ENCODE measurements at places on chromosomes 5 and 9.

GRCh38 chr9:35484406-35484805 lies 5.5 kb upstream of the RUSC2 start:
- no peak for DNase-seq

DNA sequence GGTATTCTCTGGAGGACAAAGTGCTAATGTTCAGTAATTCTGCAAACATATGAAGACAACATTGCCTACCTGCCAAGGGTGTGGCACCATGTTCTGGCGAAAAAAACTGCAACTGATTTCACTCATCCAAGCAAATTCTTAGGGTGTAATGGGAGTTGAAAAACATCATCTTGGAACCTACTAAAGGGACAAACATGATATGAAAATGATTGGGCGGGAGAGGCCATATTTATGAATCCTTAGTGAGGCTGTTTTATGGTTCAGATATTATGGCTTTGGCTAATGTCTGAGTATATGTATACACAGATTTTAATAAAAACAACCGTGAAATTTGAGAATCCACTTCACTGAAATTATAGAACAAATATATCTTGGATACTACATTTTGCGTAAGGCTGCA lies 225.7 kb downstream of the ARL15 start:
- DNase-seq, result no peak

DNA sequence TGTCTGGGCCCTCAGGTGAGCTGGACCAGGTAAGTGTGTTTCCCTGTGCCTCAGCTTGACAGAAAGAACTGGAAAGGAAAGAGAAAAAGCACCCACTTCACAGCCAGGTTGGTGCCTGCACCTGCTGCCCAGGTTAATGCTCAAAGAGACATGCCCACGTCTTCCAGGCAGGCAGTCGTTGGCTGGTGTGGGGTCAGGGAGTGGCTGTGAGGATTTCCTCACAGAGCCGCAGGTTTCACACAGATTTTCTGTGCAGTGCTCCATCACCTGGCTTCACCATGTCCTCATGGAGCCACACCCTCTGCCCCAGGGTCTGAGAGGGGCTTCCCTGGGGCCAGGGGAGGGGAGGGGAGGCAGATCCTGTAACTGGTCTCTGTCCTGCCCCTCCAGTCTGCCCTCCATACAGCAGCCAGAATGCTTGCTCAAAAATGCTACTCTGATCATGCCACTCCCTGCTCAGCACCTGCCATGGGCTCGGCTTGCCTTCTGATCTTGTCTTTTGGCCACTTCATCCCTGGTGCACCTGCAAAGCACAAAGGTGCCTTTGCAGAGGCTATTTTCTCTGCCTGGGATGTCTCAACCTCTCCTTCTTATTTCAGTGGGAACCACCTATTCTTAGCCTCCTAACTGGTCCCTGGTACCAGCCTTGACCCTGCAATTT lies 82.5 kb upstream of the UBTD2 start:
- no peak for DNase-seq

DNA sequence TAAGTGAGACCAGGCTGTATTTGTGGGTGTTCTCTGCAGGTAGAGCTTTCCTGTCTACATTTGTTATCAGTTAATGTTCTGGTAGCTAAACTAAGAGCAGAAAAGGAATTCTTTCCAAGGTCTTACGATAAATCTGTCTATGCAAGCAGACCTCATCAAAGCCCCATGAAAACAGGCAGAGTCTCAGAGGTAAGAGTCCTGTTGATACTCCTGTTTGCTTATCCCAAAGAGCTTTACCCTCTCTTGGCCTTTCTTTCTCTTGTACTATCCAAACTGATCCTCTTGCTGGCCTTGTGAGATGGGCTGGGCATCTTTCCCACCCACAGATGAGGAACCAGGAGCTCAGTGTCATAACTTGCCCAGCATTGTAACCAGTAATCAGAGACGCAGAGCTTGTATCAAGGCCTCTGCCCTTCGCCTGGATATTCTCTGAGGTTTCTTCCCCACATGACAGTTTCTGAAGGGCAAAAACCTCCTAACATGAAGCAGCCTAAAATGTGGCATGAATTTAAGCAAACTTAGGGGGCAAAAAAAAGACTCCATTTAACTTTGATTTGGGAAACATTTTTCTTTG lies 33.5 kb downstream of the PRKACG start:
- no peak for DNase-seq

GRCh38 chr9:114908805-114909448 lies 21.5 kb downstream of the TNFSF8 start:
- no peak for DNase-seq

- DNase-seq, result no peak
These were observed 72.3 kb downstream of the RAPGEF1 start for GRCh38 chr9:131667576-131667975.

GRCh38 chr5:6471252-6471651 lies 22.6 kb downstream of the UBE2QL1 start:
- no peak for DNase-seq

DNA sequence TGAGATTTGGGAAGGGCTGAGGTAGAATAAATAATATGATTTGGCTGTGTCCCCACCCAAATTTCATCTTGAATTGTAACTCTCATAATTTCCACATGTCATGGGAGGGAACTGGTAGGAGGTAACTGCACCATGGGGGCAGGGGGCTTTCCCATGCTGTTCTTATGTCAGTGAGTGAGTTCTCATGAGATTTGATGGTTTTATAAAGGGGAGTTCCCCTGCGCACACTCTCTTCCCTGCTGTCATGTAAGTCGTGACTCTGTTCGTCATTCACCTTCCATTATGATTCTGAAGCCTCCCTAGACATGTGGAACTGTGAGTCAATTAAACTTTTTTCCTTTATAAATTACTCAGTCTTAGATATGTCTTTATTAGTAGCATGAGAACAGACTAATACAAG lies 115.5 kb upstream of the STARD4 start:
- no peak for DNase-seq

DNA sequence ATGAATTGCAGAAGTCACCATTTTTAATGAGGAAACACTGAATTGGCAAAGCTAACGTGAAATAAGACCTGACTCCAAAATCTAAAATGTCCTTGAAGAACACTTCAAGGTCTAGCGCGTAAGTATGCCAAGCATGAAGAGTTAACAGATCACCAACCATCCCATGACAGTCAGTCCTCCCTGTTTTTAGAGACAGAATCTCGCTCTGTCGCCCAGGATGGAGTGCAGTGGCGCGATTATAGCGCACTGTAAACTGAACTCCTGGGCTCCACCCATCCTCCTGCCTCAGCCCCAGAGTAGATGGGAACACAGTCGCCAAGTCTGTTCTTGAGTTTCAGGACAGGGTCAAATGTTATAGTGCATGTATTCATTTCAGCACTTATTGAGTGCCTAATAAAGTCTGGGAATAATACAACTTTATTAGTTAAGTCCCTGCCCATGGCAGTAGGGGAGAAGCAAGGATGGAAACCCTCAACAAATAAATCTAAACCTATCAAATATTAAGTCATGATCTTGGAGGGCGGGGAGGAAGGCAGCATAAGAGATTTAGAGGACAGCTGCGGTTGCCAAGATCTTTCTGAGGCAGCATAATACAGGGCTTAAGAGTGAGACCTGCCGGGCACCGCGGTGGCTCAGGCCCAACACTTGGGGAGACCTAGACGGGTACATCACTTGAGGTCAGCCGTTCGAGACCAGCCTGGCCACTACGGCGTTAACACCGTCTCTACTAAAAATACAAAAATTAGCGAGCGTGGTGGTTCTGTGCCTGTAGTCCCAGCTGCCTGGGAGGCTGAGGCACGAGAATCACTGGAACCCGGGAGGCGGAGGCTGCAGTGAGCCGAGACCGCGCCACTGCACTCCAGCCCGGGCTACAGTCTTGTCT lies 1.1 kb downstream of the ATPSCKMT start:
- DNase-seq, result no peak

GRCh38 chr5:58156973-58157701 lies 302.7 kb downstream of the PLK2 start:
- no peak for DNase-seq

DNA sequence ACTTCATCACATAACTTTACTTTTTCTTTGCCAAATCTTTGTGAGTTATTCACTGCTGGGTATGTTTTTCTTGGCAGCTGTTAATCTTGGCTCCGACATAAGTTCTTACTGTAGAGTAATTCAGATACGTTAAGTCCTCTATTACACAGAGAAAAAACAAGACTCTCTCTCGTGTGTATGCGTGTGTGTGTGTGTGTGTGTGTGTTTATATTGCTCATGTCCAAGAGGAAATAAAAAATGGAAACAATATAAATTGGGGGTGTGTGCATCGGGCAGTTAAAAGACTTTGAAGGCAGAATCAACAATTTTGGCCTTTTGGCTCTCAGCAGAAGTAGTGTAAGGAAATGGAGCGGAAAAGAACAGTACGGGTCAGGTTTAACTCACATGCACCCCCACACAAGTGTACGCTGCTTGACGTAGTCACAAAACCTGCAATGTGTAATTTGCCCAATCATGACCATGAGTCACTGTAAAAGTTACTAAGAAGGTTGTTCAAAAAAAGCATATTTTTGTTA lies 67.2 kb upstream of the IFNE start:
- DNase-seq, result no peak

- no peak for DNase-seq
These were observed 2.8 kb downstream of the ARHGEF37 start for GRCh38 chr5:149584121-149584520.

GRCh38 chr5:153719324-153719723 lies 228.9 kb downstream of the GRIA1 start:
- DNase-seq, result no peak

- no peak for DNase-seq
These were observed 688 bp upstream of the PLPPR1 start for GRCh38 chr9:101027733-101028345.

- DNase-seq, result no peak
These were observed 5.3 kb downstream of the ERAP2 start for GRCh38 chr5:96881511-96882115.

GRCh38 chr5:131068893-131069643 lies 96.0 kb downstream of the HINT1 start:
- DNase-seq, result no peak

DNA sequence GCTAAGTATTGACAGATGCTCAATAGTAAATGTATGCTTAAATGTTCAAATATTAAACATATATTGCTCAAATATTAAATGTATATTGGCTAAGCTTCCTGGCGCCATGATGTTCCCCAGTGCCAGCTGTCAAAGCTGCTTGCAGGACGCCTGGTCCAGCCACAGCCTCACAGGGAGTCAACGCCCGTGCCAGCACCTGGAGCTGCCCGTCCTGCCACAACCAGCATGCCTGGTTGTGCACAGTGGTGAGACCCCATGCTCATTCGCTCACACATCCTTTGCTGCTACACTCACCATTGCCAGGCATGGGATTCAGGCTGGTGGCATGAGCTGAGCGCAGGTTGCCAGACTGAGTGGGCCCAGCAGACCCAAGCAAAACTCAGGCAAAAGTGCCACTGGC lies 926.9 kb upstream of the EDIL3 start:
- no peak for DNase-seq

GRCh38 chr9:137083394-137084004 lies 3.3 kb upstream of the MAN1B1 start:
- DNase-seq, result no peak

DNA sequence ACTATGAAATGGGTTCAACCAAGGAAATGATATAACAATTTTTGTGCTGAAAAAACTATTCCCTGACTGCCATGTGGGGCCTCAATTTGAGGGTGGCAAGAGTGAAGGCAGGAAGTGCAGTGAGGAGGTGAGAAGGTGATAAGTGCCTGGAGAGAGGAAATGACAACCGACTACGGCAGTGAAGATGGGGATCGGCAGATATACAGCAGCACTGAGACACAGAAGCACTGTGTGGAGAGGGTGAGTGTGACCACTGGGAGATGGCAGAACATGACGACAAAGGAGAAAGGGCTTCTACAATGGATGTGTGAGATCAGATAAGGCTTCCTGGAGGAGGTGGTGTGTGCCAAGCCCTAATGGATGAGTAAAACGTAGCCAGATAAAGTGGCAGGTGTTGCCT lies 271.8 kb downstream of the TRIM32 start:
- DNase-seq, result no peak

GRCh38 chr5:107631805-107632362 lies 38.9 kb downstream of the EFNA5 start:
- DNase-seq, result no peak

GRCh38 chr5:160382346-160382745 lies 11.9 kb upstream of the C1QTNF2 start:
- no peak for DNase-seq

GRCh38 chr9:114038724-114039313 lies 39.3 kb downstream of the AMBP start:
- DNase-seq, result no peak

DNA sequence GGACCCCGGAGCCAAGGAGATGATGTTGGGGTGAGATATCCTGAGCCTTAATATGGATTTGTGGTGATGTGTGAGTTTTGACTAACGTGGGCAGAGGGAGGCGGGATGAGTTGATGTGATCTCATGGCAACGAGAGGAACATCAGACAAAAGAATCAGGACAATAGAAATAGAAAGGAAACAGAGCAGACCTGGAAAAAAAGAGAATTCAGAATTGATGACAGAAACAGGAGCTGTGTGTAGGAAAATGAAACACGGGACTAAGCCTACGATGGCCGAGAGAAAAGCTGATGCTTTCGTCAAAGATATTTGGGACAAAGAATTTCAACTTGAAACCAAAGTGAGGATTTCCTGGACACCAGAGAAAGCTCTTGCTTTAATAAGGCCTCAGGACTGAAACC lies 10.9 kb downstream of the PRKACG start:
- no peak for DNase-seq

DNA sequence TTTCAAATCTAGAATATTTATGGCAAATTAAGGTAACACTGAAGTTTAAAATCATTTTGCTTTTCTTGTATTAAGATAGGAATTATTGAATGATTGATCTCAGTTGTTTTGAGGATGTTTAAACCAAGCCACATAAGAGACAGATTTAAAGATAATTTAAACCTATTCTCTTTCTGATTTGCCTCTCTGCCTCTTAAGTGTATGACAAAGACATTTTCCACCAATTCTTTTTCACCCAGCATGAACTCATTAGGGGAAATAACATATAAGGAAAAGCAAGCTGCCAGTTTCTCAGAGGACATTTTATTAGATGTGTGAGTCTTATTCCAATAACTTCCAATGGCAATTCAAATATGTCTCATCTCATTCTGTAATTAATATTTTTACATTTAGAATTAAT lies 568.3 kb upstream of the MEF2C start:
- DNase-seq, result no peak

DNA sequence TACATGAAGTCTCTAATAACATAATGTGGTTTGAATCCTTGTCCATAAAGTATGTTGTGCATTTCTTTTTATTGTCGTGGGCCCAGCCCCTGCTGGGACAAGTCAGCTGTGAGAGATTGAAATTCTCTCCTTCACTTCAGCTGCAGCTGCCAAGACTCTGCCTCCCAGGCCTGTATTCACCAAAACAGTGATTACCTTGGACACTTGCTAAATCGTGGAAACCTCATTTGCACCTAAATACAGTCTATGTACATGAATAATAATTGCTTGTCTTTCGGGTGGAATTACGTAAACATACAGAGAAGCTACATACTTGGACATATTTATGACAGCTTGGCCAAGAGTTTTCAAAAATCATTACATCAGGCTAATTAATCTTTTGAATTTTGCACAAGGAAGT lies 898.5 kb upstream of the SEMA6A start:
- no peak for DNase-seq

GRCh38 chr5:143433670-143434069 lies 30.2 kb upstream of the NR3C1 start:
- DNase-seq, result no peak
